CD4-positive, alpha-beta T cell (primary cell): ENCODE measurements at places on chromosomes 16 and 17.
A peak's percentile ranks its signal among the peaks of the same experiment; 100 is the strongest.

DNA sequence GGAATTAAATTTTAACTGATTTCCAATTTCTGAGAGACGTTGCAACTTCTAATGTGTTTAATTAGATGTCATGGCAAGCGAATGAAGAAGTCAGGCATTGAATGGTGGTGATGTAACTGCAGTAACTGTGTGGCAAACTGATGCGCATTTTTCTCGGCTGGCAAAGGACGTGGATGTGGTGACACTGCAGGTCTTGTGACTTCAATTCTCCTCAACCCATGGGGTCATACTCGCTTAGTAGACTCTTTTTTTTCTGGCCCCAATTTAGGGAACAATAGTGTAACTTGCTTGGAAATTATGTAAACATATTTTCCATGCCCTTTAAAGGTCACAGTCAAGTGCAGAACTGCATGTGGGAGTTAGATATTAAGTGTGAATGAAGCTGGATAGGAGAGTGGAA lies 1.9 kb upstream of the FAM20A start:
- no peak overlapping the region for H3K4me3 ChIP-seq
- peaks cover 44% of the 10 kb centered on the region for H3K27me3 ChIP-seq
- no peak for DNase-seq
- no peaks in the 10 kb centered on the region for H3K36me3 ChIP-seq
- H3K27ac ChIP-seq, result no peak overlapping the region

GRCh38 chr17:48639136-48639535 lies 13.0 kb upstream of the HOXB9 start:
- H3K4me1 ChIP-seq, result peaks cover 29% of the 10 kb centered on the region
- DNase-seq, result no peak
- H3K4me3 ChIP-seq, result no peak overlapping the region
- peaks cover 88% of the 10 kb centered on the region for H3K27me3 ChIP-seq

- no peaks in the 10 kb centered on the region for H3K36me3 ChIP-seq
- no peak for DNase-seq
- no peaks in the 10 kb centered on the region for H3K4me1 ChIP-seq
- no peak overlapping the region for H3K4me3 ChIP-seq
Measured at GRCh38 chr17:41483991-41484826, 3.3 kb upstream of the KRT35 start.

DNA sequence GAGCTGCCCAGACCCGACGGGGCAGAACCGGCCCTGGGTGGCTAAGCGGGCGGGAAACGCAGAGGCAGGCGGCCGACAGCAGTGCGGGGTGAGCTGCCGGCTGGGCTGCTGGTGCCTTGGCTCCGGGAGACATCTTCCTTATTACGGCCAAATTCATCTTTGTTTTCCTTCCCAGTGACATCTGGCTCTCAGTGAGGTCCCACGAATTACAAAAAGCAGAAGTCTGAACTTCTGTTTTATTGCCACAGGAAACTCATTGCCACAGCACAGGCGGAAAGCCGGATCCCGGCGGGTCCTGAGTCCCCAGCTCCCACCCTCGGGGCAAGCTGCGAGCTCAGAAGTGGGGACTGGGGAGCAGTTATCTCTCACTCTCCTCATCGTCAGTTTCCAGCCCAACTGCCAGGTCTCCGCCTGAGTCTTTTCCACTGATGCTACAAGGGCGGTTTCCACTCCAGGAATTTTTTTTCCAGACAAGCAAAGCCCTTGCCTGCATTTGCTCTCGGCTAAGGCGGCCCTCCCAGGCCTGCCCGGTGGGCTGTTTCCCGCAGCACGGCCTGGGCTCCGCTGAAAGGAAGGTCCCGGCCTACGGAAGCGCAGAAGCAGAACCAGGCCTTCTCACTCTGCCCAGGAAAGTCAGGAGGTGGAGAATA lies 40.3 kb downstream of the CBFA2T3 start:
- H3K4me1 ChIP-seq, result peaks cover 46% of the 10 kb centered on the region
- H3K4me3 ChIP-seq, result no peak overlapping the region
- no peak overlapping the region for H3K27ac ChIP-seq
- no peak for DNase-seq
- peaks cover 54% of the 10 kb centered on the region for H3K27me3 ChIP-seq
- no peaks in the 10 kb centered on the region for H3K36me3 ChIP-seq

GRCh38 chr16:67275321-67275720 lies 4.0 kb upstream of the PLEKHG4 start:
- peaks cover 26% of the 10 kb centered on the region for H3K4me1 ChIP-seq
- no peak overlapping the region for H3K4me3 ChIP-seq
- H3K27me3 ChIP-seq, result no peaks in the 10 kb centered on the region

- H3K27me3 ChIP-seq, result peaks cover 6% of the 10 kb centered on the region
- H3K4me1 ChIP-seq, result peaks cover 3% of the 10 kb centered on the region
- no peak overlapping the region for H3K4me3 ChIP-seq
- DNase-seq, result no peak
- no peak overlapping the region for H3K27ac ChIP-seq
Measured at GRCh38 chr17:27990100-27990499, 52.4 kb upstream of the NLK start.

GRCh38 chr17:51200295-51200694 lies 34.1 kb downstream of the NME2 start:
- no peak overlapping the region for H3K4me3 ChIP-seq
- no peaks in the 10 kb centered on the region for H3K27me3 ChIP-seq
- DNase-seq, result peak; percentile 9
- H3K27ac ChIP-seq, result no peak overlapping the region
- H3K36me3 ChIP-seq, result peaks cover 62% of the 10 kb centered on the region

- H3K27ac ChIP-seq, result no peak overlapping the region
- no peaks in the 10 kb centered on the region for H3K27me3 ChIP-seq
- peaks cover 8% of the 10 kb centered on the region for H3K36me3 ChIP-seq
- H3K4me3 ChIP-seq, result no peak overlapping the region
- DNase-seq, result no peak
Measured at GRCh38 chr17:28402224-28402630, 3.8 kb downstream of the SLC46A1 start.

- peaks cover 3% of the 10 kb centered on the region for H3K27me3 ChIP-seq
- H3K4me3 ChIP-seq, result no peak overlapping the region
- H3K4me1 ChIP-seq, result no peaks in the 10 kb centered on the region
- DNase-seq, result no peak
- H3K36me3 ChIP-seq, result no peaks in the 10 kb centered on the region
- no peak overlapping the region for H3K27ac ChIP-seq
Measured at GRCh38 chr16:21060027-21060510, 90.6 kb downstream of the DNAH3 start.

GRCh38 chr17:70357190-70357589 lies 187.9 kb downstream of the KCNJ2 start:
- no peak for DNase-seq
- no peaks in the 10 kb centered on the region for H3K27me3 ChIP-seq
- H3K4me3 ChIP-seq, result no peak overlapping the region
- H3K4me1 ChIP-seq, result no peaks in the 10 kb centered on the region
- no peak overlapping the region for H3K27ac ChIP-seq

DNA sequence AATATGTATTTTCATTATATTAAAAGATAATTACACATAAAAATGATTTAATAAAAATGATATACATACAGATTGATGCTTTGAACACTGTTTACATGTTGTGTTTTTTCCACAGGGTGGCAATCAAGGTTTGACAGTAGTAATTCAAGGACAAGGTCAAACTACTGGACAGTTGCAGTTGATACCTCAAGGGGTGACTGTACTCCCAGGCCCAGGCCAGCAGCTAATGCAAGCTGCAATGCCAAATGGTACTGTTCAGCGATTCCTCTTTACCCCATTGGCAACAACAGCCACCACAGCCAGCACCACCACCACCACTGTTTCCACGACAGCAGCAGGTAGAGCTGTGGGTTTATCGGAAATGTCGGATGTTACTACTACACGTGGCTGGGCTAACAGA lies 52.2 kb downstream of the C17orf58 start:
- no peak overlapping the region for H3K27ac ChIP-seq
- DNase-seq, result no peak

DNA sequence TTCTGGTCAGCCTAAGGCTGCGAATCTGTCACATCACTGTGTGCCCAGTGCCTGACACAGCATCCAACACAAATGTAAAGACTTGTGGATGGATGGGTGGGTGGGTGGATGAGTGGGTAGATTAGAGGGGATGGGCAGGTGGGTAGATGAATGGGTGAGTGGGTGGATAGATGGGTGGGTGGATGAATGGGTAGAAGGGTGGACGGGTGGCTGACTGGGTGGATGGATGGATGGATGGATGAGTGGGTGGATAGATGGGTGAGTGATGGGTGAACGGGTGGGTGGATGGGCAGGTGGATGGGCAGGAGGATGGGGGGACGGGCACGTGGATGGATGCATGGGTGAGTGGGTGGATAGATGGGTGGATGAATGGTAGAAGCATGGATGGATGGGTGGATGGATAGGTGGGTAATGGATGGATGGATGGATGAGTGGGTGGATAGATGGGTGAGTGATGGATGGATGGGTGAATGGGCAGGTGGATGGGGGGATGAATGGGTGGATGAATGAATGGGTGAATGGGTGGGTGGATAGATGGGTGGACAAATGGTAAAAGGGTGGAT lies 31.1 kb upstream of the ZFPM1 start:
- H3K4me3 ChIP-seq, result no peak overlapping the region
- H3K4me1 ChIP-seq, result no peaks in the 10 kb centered on the region
- H3K36me3 ChIP-seq, result no peaks in the 10 kb centered on the region
- peaks cover 3% of the 10 kb centered on the region for H3K27me3 ChIP-seq
- DNase-seq, result no peak
- H3K27ac ChIP-seq, result no peak overlapping the region

DNA sequence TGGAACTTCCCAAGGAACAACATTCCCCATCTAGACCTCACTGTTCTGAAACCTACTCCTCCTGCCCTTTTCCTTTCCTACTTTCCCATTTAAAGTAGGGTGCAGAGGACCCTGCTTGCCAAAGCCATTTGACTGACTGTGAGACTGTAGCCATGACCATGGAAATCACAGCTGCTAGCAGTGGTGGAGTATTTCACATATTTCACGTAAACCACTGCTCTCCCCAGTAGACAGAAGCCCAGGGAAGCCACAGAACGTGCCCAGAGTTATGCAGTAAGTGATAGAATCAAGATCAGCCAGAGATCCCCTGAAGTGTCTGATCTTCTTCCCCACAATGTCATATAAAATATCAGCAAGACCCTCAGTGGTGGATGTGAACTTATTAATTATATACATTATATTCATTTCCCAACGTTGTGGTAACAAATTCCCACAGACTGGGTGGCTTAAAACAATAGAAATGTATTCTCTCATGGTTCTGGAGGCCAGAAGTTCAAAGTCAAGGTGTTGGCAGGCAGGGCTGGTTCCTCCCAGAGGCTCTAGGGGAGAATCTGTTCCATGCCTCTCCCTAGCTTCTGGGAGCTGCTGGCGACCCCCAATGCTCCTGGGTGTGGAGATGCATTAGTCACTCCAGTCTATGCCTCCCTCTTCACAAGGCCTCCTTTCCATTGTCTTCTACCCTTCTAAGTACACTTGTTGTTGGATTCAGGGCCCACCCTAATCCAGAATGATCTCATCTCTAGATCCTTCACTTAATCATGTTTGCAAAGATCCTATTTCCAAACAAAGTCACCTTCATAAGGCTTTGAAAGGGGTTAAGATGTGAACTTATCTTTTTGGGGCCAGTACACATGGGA lies 20.7 kb upstream of the PRM1 start:
- H3K27me3 ChIP-seq, result no peaks in the 10 kb centered on the region
- no peak overlapping the region for H3K4me3 ChIP-seq
- H3K4me1 ChIP-seq, result peaks cover 22% of the 10 kb centered on the region
- H3K36me3 ChIP-seq, result no peaks in the 10 kb centered on the region
- no peak for DNase-seq

GRCh38 chr17:20955427-20956323 lies 87.1 kb downstream of the USP22 start:
- no peaks in the 10 kb centered on the region for H3K4me1 ChIP-seq
- no peak overlapping the region for H3K27ac ChIP-seq
- DNase-seq, result no peak
- H3K4me3 ChIP-seq, result no peak overlapping the region

- H3K27me3 ChIP-seq, result no peaks in the 10 kb centered on the region
- H3K27ac ChIP-seq, result no peak overlapping the region
- peaks cover 14% of the 10 kb centered on the region for H3K4me1 ChIP-seq
- no peak for DNase-seq
Measured at GRCh38 chr16:85913688-85914422, 14.9 kb downstream of the IRF8 start.

DNA sequence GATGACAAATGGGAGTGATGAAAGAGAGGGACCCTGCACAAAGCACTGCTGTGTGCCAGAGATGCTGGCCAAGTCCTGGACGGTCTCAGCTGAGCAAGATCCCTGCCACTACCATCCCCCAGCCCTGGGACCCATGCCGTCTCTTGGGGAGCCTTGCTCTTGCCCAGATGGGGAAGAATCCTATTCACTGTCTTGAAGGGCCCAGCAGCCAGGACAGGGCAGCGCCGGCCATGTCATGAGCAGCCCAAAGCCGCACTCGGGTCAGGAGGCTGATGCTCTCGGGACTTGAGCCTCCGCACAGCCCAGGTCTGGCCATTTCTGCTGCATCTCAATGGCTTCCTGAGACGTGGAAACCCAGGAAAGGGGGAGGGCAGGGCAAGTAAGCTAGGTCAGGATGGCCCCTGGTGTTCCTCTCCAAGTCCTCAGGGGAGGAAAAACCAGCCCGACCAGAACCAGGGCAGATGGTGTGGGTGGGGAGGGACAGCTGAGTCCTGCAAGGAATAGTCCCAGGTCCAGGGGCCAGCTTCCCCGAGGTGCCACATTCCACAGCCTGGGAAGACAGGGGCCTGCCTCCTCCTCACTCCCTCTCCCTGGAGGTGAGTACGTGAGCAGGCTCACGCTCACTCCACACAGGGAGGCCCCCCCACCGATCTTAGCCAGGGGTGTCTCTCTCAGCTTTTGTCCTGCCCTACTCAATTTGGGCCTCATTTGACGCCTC lies 7.8 kb upstream of the KRT19 start:
- no peaks in the 10 kb centered on the region for H3K36me3 ChIP-seq
- no peak overlapping the region for H3K4me3 ChIP-seq

DNA sequence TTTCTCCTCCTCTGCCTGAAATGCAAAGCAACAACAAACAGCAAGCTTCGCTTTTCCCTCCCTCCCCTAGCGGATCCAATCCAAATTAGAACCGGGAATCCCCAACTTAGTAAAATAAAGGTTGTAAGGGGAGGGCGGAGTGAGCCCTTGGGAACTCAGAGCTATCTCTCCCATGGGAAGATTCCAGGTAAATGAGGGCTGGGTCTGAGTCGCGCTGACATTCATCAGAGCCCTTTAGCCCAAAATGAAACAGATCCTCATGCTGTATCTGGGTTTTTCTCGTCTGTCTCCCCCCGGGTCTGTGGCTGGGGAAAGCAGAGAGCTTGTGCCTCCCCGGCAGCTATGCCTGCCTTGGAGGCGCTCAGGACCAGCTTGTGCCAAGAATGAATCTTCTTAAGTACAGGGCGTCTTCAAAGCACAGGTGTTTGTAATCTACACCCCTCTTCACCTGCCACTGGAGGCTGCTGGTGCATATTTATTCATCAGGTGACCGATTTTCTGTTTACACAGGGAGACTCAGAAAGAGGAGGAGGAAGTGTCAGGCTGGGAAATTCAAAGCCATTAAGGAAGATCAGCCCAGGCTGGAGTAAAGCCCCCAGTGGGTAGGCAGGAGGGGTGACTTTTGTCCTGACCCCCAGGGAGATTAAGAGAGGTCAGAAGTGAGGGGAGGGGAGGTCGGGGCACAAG lies 55.0 kb upstream of the GSE1 start:
- peak overlapping the region; percentile 88 for H3K4me3 ChIP-seq
- H3K36me3 ChIP-seq, result no peaks in the 10 kb centered on the region
- H3K27ac ChIP-seq, result peak overlapping the region; percentile 46
- H3K27me3 ChIP-seq, result no peaks in the 10 kb centered on the region
